Uterus (tissue), 4 donors: ENCODE measurements at places on chromosomes 11 and 22. TPM values are rescaled to one million over a fixed set of nuclear protein-coding genes. Genes with fewer than 3 reads are reported as not detected.

DNA sequence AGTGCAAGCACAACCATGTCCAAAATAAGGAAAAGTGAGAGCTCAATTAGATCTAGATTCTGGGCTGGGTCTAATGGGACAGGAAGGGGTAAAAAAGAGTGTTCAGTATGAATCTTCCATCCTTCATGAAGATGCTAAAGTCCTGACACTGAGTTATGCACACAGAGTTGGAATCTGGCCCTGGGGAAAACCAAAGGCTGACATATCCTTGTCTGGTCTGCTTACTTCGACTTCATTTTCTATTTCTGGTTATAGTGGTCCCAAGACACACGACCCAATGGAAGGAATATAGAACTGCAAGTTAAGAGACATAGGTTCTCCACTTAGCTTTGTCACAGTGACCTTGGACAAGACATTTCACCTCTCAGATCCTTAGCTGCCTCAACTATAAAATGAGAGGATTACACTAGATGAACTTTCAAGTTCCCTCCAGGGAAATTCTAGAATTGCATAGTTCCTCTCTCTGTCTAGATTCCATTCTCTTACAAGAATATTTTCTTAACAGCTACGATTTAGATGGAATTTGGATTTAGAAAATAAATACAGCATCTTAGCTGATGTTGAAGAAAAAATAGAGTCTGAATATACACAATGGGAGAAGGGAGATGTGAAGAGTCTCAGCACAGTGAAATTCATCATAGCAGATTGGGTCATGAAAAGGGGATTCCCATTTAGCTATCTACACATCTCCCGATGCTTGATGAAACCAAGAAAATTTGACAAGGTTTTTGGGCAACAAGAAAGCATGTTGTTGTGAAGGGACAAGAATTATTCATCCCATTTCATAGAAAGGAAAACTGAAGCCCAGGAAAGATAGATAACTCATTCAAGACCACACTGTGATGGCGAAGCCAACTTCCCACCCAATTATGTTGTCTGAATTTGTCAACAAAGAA lies 3.3 kb downstream of the BLID start:
- no peak for DNase-seq
- H3K27ac ChIP-seq = no peak overlapping the region
- no peaks in the 10 kb centered on the region for H3K27me3 ChIP-seq
- H3K4me3 ChIP-seq = no peak overlapping the region
- H3K36me3 ChIP-seq = no peaks in the 10 kb centered on the region

GRCh38 chr22:46653596-46653995 lies 33.4 kb downstream of the GRAMD4 start:
- no peaks in the 10 kb centered on the region for H3K27me3 ChIP-seq
- H3K4me1 ChIP-seq = no peaks in the 10 kb centered on the region
- no peaks in the 10 kb centered on the region for H3K36me3 ChIP-seq
- H3K27ac ChIP-seq = no peak overlapping the region

- no peaks in the 10 kb centered on the region for H3K36me3 ChIP-seq
- no peak overlapping the region for H3K4me3 ChIP-seq
Measured at GRCh38 chr11:9172389-9172788, 81.0 kb upstream of the SCUBE2 start.

DNA sequence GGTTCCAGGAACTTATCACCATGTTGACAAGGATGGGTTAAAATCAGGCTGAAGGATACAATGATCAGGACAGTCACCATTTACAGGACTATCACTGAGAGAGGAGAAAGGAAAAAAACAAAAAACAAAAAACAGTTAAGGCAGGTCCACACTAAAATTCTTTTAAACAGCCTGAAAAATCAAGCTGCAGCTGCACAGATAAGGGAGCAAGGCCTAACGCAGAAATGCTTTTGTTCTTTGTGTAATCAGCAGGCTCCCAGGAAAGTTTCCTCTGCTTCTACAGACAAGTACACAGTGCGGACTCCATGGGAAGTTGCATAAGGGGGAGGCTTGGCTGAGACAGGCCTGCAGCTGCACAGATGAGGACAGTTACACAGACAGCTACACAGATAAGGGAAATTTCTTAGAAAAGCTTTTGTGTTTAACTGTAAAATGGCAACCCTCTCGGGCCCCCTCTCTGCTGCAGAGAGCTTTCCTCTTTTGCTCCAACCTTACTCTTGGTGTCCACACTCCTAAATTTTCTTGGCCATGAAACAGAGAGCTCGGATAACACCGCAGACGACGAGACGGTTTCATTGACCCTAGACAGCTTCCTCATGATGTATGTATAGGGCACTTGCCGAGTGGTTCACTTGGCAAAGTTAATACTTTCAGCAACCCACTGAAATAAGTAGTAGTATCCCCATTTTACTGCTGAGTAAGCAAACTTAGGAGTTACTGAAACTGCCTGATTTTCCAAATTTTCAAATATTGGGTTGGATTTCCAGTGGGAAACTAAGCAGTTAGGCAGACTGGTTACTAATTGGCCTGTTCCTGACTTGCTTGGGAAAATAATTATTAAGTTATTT lies 45.5 kb downstream of the PIWIL3 start:
- H3K27me3 ChIP-seq = no peaks in the 10 kb centered on the region
- H3K4me3 ChIP-seq = no peak overlapping the region
- no peaks in the 10 kb centered on the region for H3K4me1 ChIP-seq
- no peaks in the 10 kb centered on the region for H3K36me3 ChIP-seq
- DNase-seq = peak; percentile 52
- no peak overlapping the region for H3K27ac ChIP-seq

GRCh38 chr11:123061403-123062157 lies at the start of gene HSPA8:
Gene HSPA8, minus strand, starts transcription at chr11:123062136. Its CDS starts 812 bp downstream, at chr11:123061324.
- H3K4me1 ChIP-seq = peaks cover 13% of the 10 kb centered on the region
- no peaks in the 10 kb centered on the region for H3K36me3 ChIP-seq
- H3K27me3 ChIP-seq = no peaks in the 10 kb centered on the region
- peak; percentile 76 for DNase-seq
- H3K4me3 ChIP-seq = peak within 1 kb of the TSS; percentile 86

DNA sequence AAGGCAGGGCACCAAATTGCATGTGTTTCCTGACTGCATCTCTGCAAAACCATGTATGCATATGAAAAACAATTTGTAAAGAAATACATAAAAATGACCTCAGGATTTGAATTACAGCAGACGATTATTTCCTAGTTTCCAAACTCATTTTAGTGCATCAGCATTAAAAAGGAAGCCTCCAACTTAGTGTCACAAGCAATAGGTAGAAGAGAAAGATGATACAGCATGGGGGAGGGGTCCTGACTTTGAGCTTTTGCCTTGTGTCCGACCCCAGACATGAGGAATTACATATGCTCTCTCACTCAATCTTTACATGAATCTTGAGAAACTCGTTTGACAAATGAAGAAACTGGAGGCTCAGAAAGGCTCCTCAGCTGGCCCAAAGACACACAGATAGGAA lies 294.6 kb upstream of the NARS2 start:
- DNase-seq = no peak
- H3K4me3 ChIP-seq = no peak overlapping the region
- no peak overlapping the region for H3K27ac ChIP-seq
- no peaks in the 10 kb centered on the region for H3K36me3 ChIP-seq

GRCh38 chr11:78432058-78432515 lies 14.5 kb upstream of the GAB2 start:
- H3K4me3 ChIP-seq = no peak overlapping the region
- no peaks in the 10 kb centered on the region for H3K27me3 ChIP-seq
- peak; percentile 47 for DNase-seq
- H3K27ac ChIP-seq = peak overlapping the region; percentile 23
- H3K4me1 ChIP-seq = no peaks in the 10 kb centered on the region

DNA sequence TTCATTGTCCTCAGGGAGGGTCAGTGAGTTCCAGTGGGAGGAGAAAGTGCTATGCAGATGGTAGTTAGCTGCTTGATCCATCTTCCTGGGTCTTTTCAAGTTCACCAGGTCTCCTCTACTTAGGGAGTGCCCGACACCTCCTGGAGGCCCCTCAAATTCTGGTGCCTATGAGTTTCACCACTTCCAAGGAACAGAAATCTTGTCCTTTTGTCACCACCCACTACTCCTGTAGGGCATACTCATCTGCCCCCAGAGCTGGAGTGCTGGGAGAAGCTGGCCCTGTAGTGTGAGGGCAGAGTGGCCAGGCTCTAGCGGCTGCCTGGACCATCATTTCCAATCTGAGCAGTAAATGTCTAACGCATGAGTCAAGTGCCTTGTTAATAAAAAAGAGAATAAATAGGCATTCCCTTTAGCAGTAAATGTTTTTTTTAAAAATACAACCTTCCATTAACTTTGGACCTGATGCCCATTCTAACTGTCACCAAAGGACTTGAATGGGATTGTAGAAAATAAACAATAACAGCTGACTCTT lies 12.5 kb downstream of the IRAG1 start:
- H3K36me3 ChIP-seq = no peaks in the 10 kb centered on the region
- H3K4me3 ChIP-seq = no peak overlapping the region
- peak overlapping the region; percentile 2 for H3K27ac ChIP-seq
- DNase-seq = no peak

DNA sequence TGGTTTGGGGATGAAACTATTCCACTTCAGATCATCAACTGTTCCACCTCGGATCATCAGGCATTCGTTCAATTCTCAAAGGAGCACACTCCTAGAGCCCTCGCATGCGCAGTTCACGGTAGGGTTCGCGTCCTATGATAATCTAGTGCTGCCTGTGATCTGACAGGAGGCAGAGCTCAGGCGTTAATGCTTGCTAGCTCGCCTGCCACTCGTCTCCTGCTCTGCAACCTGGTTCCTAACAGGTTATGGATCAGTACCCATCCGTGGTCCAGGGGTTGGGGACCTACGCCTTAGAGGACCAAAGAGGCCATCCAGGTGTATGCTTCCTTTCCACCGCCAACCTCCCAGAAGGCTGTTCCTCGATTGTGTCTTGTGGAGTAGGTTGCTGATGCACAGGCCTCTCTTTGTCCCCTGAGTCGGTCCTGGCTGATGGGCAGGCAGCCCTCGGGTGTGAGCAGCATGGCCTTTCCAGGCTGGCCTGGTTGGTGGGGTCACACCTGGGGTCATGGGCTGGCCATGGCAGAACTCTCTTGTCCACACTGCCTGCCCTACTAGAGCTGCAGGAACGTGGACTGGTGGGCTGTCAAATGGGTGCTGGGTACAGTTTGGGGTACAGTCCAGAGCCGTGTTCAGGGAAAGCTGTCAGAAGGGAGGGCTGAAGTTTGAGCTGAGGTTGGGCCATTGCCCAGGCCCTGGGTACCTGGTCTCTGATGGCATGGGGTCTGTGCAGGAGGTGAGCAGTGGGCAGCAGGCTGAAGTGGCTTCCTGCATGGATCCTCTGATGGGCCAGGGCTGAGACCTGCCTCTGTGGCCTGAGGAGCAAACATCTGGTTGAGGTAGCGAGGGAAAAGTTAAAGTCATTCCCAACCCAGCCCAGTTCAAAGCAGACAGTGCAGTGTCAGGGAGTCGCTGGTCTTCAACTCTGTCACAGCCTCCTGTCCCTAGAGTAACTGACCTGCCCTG lies 11.1 kb downstream of the PRDM11 start:
- H3K27ac ChIP-seq = peak overlapping the region; percentile 75
- H3K36me3 ChIP-seq = no peaks in the 10 kb centered on the region
- no peak for DNase-seq
- H3K4me3 ChIP-seq = no peak overlapping the region
- H3K4me1 ChIP-seq = peaks cover 8% of the 10 kb centered on the region

GRCh38 chr11:117717485-117718314 lies 79.3 kb downstream of the DSCAML1 start:
- H3K4me1 ChIP-seq = no peaks in the 10 kb centered on the region
- no peak overlapping the region for H3K4me3 ChIP-seq
- DNase-seq = no peak
- no peak overlapping the region for H3K27ac ChIP-seq

- peak overlapping the region; percentile 87 for H3K4me3 ChIP-seq
- H3K4me1 ChIP-seq = peaks cover 6% of the 10 kb centered on the region
- no peaks in the 10 kb centered on the region for H3K27me3 ChIP-seq
- H3K36me3 ChIP-seq = no peaks in the 10 kb centered on the region
Measured at GRCh38 chr11:67468056-67468455, 995 bp downstream of the TMEM134 start.

DNA sequence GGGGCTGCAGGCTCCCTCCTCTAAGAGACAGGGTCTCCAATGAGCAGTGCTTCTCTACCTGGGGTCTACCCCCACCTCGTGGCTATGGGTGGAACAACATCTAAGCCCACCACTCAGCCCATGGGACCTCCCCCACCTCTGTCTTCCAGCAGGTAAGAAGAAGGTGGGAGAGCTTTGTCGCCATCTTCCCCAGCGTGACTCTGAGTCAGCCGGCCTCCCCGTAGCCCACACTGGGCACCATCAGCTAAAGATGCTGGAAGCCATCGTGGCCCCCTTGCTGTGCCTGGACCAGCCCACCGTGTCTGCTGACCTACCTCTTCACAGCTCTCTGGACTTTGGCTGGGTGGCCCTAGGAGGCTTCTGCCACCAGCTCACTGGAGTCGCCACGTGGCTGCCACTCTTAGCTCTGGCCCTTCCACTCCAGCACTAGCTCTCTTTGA lies 944 bp downstream of the C11orf86 start:
- no peak for DNase-seq
- H3K4me3 ChIP-seq = no peak overlapping the region
- H3K36me3 ChIP-seq = no peaks in the 10 kb centered on the region
- H3K4me1 ChIP-seq = no peaks in the 10 kb centered on the region

- H3K36me3 ChIP-seq = no peaks in the 10 kb centered on the region
- H3K4me3 ChIP-seq = no peak overlapping the region
- H3K27me3 ChIP-seq = no peaks in the 10 kb centered on the region
- H3K27ac ChIP-seq = no peak overlapping the region
Measured at GRCh38 chr22:25021976-25022711, 69.6 kb downstream of the KIAA1671 start.

DNA sequence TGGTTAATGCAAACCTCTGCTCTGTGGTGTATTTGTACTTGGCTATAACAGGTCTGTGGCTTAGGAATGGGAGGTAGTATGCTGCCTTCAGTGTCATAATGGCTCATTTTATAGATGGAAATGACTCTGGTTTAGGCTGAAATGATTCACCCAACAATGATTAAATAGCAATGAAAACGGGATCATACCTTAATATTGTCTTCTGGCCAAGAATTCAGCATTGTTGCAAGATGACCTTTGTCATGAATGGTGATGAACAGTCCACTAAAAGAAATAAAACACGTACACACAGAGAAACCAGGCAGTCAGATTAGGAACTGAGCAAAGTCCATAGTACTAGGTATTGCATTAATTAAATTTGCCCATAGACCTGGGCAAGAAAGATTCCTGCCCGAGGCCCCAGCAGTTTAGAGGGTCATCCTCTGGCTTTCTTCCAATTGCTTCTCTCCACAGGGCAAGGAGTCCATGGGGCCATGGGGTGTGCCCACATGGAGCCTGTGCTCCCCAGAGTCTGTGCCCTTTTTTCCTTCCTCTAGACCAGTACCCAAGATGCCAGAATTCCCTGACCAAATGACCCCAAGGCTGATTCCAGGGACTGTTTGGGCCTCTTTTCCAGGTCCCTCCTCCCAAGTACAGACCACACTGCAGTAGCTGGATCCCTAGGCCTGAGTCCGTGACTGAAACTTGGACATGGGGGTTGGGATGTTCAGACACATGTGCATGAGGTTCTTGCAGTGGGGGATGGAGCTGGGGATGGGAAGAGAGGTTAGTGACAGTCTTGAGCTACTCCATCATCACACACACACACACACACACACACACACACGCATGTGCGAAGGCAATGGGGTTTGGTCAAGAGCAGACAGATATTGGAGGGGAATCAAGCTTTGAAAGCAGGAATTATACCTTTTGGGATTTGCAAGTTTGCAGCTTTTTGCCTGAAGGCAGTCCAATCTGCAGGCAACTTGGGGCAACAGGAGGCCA lies 134.2 kb downstream of the CCDC81 start:
- H3K36me3 ChIP-seq = no peaks in the 10 kb centered on the region
- H3K4me3 ChIP-seq = no peak overlapping the region
- H3K4me1 ChIP-seq = no peaks in the 10 kb centered on the region
- DNase-seq = no peak

The PNPLA5 gene
- total RNA-seq = not detected

The OR5AK2 gene
- not detected for total RNA-seq

The TNNT3 gene
- total RNA-seq = 3.2 TPM

The LMO2 gene
- total RNA-seq = 31.8 TPM

The ARHGAP1 gene
- 40.9 TPM for total RNA-seq

The TP53AIP1 gene
- not detected for total RNA-seq

The FAU gene
- total RNA-seq = 2,788 TPM

The UBQLN3 gene
- total RNA-seq = 2.2 TPM

The ADM gene
- 151 TPM for total RNA-seq
